Ascending aorta (tissue), 2 donors: ENCODE measurements at places on chromosomes 13 and 19. TPM values are rescaled to one million over a fixed set of nuclear protein-coding genes. Genes with fewer than 3 reads are reported as not detected.

DNA sequence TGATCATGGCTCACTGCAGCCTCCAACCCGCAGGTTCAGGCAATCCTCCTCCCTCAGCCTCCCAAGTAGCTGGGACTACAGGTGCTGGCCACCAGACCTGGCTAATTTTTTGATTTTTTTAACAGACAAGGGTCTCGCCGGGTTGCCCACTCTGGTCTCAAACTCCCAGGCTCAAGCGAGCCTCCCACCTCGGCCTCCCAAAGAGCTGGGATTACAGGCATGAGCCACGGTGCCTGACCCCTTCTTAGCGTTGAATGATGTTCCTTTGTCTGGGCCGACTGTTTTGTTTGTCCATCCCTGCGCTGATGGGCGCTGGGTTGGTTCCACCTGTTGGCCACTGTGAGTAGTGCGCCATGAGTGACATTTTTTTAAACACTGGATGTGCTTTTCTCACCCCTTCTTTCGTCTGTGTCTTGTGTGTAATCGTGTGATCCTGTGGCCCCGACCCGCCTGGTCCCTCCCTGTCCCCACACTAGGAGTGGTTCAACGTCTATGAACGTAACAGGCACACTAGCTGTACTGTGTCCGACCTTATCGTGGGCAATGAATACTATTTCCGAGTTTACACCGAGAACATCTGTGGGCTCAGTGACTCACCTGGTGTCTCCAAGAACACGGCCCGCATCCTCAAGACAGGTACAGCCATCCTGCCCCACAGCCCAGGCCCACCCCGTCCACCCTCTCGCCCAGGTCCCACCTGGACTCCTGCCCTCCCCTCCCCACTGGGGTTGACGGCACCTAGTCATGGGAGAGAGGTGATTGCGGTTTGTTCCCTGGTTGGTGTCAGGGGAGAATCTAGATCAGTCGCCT lies 15.0 kb upstream of the EMC10 start:
- DNase-seq = no peak

GRCh38 chr19:7215176-7215575 lies 79.0 kb downstream of the INSR start:
- DNase-seq = no peak

DNA sequence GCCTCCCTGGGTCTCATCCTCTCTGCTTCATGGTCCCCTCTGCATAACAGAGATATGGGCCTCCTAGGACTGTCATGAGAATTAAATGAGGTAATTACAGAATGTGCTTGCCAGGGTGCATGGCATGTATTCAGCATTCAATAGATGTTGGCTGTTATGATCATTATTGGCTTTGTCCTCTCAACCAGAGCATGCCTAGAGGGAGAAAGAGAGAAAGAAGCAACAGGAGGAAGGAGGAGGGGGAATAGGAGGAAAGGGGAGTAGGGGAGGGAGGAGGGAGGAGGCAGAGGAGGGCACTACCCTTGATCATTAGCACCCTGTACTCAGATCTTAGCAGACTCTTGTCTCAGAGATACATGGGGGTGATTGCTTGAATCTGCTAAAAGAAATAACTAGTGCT lies 41.0 kb upstream of the SIAH3 start:
- no peak for DNase-seq

DNA sequence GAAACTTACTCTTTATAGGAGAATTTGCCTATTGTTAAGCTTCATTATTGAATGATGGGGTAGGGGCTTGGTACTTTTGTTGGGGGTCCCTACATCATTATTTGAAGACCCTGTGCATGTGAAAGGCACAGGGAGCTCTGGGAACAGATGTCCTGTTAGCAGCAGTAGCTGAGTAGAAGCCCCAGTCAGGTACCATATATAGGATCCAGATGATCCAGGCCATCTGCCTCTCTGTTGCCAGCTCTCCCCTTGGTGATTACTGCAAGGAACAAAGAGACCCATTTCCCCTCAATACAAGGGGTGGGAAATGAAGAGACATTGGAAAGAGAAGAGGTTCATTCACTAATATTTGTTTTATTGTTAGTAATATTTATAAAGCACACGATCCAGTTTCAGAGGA lies 4.4 kb upstream of the MTMR6 start:
- no peak for DNase-seq

DNA sequence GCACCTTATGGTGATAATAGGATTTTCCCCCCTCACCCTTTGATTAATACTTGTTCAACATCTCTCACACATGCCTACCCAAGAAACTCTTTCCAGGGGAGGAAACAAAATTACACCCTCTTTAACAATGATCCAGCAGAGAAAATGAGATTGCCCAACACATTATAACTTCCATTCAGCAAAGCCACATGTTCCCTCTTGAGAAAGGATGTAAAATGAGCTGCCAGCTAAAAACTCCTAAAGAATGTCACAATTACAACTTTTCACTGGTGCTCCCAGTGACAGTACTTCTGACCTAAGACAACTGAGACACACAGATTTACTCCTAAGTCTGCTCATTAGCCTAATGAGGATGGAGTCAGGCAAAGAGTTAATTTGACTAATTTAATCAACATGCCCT lies 621.4 kb downstream of the DIAPH3 start:
- no peak for DNase-seq

- no peak for DNase-seq
Observed at GRCh38 chr13:73404581-73404980, 345.8 kb downstream of the KLF5 start.

DNA sequence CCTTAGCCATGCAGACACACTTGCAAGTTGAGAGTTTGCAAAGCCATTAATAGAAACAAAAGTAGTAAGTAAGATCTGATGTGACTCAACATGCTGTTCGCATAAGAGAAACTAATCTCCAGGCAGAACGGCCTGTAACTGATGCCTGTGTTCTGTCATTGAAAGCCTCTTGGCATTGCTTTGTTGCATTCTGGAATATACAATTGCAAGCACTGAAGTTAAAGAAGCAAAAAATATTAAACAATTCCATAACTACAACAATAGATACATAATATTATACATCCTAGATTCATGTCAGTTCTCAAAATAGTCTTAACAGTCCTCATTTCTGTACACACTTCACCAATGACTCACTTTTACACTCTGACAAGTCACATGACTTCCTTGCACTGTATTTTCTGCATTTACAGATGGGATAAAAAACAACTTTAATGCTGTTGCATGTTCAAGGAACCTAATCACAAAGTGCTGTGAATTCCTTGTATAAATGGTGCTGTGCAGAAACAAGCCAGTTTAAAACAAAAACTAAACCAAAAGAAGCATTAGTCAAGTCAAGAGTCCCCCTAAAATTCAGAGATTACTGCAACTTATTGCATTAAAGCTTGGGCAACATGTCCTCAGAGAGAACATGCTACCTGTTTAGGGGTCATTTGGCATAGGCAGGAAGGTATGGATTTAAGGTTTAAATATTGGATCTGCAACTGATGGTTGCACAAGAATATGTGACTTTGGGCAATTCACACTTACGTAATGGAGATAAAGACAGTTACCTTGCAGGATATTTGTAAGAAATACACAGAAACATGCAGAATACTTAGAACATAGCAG lies 79.5 kb upstream of the SERP2 start:
- no peak for DNase-seq

GRCh38 chr13:23865906-23866305 lies 23.3 kb downstream of the MIPEP start:
- DNase-seq = no peak

DNA sequence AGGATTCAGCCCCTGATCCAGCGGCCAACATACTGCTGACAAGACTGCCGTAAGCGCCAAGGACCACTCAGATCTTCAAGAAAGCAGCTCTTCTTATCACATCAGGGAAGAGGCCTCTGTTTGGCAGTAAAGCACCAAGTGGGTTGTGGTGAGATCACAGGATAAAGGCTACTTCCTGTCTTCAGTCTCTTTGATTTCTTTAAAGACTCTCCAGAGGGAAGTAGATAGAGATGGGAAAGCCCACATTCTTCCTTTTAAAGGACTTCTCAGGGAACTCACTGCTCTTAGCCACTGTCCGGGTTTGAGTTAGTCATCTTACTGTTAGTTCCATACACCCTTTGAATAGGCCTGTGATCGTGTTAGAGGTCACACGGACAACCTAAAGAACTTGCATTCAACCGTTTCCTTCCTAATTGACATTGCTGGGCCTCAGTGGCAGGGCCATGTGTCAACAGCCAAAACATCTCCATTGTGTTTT lies 47.2 kb upstream of the POMP start:
- DNase-seq = no peak

The SIGLEC7 gene
- 4.8 TPM for total RNA-seq

The ZNF844 gene
- total RNA-seq = 8.0 TPM

The SLC27A1 gene
- 64.9 TPM for total RNA-seq
